ENCODE measurements at places on chromosomes 5 and 9.

GRCh38 chr5:154254896-154255295, 64.4 kb downstream of the GALNT10 start:
- no peak for DNase-seq

DNA sequence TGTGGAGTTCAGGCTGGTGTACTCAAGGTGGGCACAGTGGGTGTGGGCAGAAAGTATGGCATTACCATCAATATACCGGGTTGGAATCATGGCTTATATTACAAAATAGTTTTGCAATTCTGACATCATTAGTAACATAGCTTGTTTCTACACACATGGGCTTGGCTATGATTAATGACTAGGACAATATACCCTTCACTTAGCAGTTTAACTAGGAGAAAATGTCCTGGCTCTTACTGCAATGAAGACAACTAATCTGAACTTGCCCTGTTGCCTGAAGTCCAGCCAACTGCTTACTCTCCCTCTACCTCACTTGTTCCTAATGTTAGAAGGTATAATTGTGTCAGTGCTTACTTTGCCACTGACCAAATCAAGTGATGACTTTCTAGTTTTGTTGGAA, 612.5 kb downstream of the EFNA5 start:
- no peak for DNase-seq

GRCh38 chr5:89988998-89989655, 420.4 kb downstream of the CETN3 start:
- DNase-seq, result no peak

- DNase-seq, result no peak
Observed at GRCh38 chr5:108917596-108917995, 169.9 kb downstream of the FER start.

DNA sequence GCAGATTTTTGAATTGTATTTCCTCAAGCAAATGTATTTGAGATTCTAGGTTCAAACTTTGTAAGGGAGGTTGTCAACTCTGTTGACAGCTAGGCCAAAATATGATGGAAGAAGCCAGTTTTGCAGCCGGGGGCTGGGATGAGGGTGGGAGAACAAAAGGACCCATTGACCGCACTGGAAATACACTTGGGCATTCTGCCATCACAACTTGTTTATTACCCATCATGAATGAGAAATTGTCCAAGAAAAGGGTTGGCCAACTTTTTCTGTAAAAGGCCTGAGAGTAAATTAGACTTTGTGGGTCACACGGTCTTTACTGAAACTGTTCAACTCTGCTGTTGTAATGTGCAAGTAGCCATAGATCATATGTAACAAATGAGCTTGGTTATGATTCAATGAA, 221.3 kb upstream of the KLF9 start:
- DNase-seq, result no peak

DNA sequence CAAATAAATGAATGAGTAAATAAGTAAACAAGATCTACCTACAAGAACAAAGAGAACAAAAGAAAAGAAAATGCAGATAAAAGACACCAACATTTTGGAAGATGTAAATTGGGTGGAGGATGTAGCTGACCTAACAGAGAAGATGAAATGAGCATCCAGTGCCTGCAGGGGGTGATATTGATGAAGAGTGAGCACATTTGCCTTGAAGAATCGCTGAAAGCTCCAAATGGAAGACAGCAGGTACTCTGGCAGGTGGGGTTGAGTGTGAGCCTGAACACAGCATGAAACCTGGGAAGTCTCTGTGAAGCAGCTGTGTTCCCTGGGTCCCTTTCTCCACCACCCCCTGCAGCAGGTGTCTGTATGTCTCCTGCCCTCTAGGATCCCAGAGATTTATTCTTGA, 125.6 kb downstream of the NXNL2 start:
- DNase-seq, result no peak

- no peak for DNase-seq
Observed at GRCh38 chr9:135880438-135880837, 26.9 kb downstream of the CAMSAP1 start.

- no peak for DNase-seq
Observed at GRCh38 chr9:137707361-137707760, 88.6 kb downstream of the EHMT1 start.

GRCh38 chr5:38651806-38652205, 95.4 kb upstream of the LIFR start:
- no peak for DNase-seq

DNA sequence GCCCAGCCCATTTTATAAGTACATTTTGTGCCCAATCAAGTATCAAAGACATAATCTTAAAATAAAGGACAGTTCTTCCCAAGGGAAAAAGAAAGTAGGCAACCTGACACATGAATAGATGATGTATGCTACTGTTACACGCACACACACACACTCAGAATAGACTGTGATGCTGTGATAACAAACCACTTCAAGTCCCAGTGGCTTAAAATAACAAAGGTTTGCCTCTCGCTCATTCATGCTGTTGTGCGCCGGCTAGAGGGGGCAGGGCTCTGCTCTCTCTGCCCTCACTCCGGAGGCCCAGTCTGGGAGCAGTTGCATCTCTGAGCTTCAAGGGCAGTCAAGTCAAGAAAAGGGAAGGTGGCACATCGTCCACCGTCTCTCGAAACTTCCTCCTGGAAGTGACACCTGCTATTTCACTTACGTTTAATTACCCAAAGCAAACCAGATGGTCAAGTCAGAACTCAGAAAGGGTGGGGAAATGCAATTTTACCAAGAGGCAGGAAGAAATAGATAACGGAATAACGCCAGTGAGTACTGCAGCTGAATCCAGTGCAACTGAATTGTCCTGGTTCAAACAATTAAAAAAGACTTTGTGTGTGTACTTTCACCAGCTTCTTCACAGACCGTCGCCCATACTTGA, 43.3 kb downstream of the ANKRD33B start:
- DNase-seq, result no peak
